Activated T-helper 17 cell treated with anti-CD3 and anti-CD28 coated beads, Interleukin-2, amount 50 U/mL, for 72 hours (primary cell): ENCODE measurements at places on chromosomes 12 and 14. TPM values are rescaled to one million over a fixed set of nuclear protein-coding genes. Genes with fewer than 3 reads are reported as not detected.

The SMOC1 gene
- not detected for total RNA-seq

The SCN8A gene
- total RNA-seq: 0.73 TPM

The BHLHE41 gene
- not detected for total RNA-seq

The SYNDIG1L gene
- total RNA-seq: not detected

The RFLNA gene
- total RNA-seq: not detected

DNA sequence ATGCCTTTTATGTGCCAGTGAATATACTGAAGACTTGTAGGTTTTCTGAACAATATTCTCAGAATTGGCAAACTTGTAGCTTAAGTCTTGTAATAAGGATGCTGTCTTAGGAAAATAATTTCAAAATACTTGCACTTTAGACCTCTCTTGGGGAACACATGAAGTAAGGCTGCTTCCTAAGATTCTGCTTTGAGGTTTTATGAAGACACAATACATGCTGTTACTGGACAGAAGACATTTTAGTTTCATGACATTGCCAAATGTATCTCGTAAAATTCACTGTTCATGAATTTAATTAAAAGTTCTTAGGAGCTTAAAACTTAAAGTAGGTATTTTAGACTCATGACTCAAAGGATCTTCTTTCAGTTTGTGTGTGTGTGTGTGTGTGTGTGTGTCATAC is 80.7 kb downstream of the RAD51B start:
- no peak for ATAC-seq

DNA sequence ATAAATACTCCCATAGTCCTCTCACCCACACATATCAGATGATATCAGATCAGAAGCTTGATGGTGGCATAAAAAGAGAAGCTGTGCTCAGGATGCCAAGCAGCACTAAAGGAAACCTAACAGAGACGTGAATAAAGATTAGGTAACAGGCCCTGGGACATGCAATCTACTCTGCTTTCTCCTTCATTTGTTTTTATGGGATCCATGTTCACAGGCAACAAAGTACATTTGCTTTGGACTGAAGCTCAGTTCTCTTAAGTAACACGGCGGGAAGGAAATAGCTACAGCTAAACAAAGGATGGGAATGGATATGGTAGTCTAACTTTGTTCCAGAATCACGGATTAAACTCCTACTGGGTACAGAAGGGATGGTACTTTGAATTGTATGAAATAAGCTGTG is 119.5 kb downstream of the TTC7B start:
- ATAC-seq: no peak

DNA sequence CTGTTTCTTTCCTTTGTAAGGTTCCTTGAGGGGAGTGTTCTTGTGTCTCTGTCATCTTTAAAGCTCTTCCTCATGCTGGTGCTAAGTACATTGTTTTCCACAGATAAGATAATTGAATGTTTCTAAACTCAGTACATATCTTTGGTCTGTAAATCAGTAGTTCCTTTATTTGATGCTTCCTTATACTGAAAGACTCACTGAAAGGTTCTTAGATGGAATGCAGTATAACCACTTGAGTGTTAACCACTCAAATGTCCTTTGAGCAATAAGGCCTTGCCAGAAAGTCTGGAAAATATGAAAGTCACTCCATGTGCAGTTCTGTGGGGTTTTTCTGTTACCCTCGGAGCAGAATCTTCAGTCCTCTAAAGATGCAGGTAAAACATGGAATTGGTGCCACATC is 23.0 kb upstream of the RNU6-8 start:
- no peak for ATAC-seq

DNA sequence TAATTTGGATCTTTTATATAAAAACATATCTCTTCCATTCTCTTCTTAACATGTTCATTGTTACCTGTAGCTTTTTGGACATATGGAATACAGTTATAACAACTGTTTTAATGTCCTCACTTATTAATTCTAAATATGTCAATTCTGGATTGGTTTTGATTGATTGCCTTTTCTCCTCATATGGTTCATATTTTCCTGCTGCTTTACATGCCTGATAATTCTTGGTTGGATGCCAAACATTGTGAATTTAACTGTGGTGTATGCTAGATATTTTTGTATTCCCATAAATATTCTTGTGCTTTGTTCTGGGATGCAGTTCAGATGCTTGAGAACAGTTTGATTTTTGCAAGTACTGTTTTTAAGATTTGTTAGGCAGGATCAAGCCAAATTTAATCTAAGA is 10.8 kb downstream of the C14orf132 start:
- no peak for ATAC-seq

DNA sequence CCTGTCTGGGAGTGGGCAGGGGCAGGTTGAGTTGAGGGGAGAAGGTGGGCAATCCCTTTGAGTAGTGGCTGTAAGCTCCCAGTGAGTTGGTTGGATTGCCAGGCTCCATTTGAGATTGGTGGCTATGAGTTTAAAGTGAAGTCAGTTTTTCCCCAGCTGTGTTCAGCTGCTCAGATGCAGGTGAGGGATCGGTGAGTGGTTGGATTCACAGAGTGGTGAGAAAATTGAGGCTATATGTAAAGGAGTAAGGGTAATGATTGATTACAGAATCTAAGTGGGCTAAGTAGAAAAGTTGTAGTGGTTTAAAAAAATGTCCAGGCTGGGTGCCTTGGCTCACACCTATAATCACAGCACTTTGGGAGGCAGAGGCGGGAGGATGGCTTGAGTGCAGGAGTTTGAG is 68.6 kb downstream of the GLRX5 start:
- no peak for ATAC-seq

DNA sequence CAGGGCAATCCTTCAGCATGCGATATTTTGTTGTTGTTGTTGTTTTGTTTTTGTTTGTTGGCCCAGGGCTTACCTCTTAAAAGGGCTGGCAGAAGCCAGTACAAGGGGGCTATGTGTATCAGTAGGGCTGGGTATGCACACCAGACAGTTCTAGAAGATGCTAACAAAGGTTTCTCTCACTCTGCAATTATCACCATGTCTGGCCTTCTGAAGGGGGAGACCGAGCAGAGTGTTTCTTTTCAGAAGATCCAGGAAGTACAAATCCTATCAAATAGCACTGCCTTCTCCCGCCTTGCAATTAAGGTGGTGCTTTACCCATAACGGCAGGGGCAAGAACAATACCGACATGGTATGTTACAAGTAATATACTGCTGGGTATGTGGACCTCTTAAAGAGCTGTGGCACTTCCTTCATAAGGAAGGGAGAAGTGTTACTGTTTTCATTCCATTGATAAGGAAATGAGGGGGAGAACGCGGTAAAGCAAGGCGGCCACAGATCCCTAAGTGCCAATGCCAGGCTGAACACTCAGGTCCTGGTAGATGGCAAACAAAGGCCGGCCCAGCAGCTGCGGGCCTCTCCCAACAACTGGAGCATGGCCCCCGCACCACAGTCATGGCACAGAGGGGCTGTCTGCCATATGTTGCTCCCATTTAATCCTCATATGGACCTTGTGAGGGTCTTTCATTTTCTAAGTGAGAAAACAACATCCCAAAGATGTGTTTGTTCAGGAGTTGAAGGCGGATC is 19.2 kb upstream of the CACNA2D4 start:
- ATAC-seq: no peak

DNA sequence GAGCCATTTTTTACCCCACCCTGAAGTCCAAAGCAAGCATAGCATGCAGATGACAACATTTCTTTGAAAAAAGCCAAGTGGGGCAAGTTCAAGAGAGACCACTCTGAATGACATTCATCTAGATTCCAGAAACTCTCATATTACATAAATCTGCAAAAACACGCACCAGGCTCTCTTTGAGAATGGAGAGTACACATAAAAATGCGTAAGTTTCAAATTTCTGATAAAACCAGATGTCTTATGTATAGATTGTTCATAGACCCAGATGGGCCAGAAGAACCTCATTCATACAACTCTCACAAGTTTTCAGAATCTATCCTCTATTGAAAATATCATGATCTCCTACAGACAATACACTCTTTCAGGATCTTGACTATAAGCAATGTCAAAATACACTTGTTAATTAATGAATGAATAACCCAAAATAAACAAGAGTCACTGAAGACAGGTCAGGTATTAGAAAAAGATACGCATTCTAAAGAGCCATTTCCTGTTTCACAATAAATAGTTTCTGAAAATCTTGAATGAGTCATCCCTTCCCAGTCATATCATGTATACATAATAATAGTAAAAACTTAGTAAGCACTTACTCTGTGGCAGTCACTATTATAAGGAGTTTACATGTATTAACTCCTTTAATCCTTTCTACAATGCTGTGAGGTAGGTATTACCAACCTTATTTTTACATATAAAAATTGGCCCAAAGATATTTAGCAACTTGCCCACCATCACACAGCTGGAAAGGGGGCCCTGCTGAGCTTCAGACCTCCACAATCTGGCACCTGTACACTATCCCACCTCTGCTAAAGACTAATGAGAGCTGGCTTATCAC is 72.0 kb downstream of the PPP2R5E start:
- ATAC-seq: peak; percentile 90

DNA sequence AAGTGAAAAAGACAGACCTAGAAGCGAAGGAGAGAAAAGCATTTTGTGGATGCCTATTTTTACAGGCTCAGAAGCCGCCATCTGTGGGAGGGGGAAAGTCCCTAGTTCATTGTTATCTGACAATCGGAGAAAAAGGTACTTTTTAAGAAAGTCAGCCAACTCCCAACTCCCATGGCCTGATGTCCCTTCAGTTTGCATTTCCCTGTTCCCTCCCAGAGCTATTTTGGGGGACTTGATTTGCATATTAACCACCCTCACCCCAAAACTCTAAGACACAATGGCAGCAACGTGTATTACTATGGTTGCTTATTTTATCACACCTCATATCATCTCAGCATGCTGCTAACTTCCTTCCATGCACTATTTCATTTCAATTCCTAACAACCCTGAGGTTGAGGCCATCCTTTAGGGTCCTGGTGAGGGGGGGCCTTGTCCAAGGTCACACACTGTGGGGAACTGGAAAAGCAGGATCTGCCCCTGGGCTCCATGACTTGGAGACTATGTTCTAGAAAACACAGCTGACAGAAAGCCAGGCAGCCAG is 18.7 kb downstream of the HVCN1 start:
- ATAC-seq: peak; percentile 81

GRCh38 chr14:54137614-54137961 is 181.0 kb upstream of the BMP4 start:
- ATAC-seq: no peak

DNA sequence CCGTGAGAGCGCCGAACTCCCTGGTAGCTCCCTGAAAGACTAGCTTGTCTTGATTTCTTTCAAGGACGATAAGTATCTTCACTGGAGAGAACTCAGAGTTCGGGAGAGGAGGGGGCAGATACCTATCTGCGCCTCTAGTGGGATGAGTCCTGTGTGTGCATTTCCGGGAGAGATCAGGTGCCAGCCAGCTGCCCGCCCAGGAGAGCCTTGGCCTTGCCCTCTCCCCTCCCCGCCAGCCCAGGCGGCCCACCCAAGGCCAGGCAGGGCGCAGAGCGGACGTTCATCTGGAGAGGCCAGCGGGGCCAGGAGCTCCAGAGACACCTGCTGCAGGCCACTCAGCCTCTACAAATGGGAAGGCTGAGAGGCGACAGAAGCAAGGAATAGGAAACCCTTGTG is 1.0 kb downstream of the CD9 start:
- no peak for ATAC-seq
